ENCODE measurements at places on chromosomes 3 and 15. TPM values are rescaled to one million over a fixed set of nuclear protein-coding genes. Genes with fewer than 3 reads are reported as not detected.

Gene FEZF2
- total RNA-seq, result not detected

Gene LIPH
- total RNA-seq, result 26.1 TPM

Gene RGMA
- total RNA-seq, result 6.6 TPM

Gene P4HTM
- total RNA-seq, result 58.8 TPM

Gene SH2D7
- not detected for total RNA-seq

Gene CNTN4
- total RNA-seq, result 30.7 TPM

Gene C3orf22
- total RNA-seq, result not detected

Gene C3orf70
- total RNA-seq, result 4.9 TPM

Gene UNC13C
- 0.12 TPM for total RNA-seq

Gene GOLGA8A
- total RNA-seq, result 22.1 TPM

Gene SI
- total RNA-seq, result not detected

Gene CFAP91
- 18.7 TPM for total RNA-seq

Gene SYNM
- 13.8 TPM for total RNA-seq

Gene MUSTN1
- total RNA-seq, result 10.9 TPM
